ENCODE measurements at places on chromosomes 1 and 21.

DNA sequence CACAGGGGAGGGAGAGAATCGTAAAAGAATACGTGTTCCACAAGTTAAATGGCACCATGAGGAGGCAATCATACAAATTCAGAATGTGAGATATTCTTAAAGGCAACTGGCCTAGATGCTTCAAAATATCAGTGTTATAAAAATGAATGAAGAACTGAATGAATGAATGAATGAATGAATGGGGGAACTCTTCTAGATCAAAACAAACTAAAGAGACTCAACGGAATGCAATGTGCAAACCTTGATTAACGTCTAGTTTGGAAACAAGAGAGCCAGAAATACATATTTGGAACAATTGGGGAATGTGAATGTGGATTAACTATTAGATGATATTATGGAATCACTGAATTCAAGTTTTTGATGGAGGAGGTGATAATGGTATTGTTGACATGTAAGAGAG lies 16.8 kb downstream of the CFAP45 start:
- no peak for DNase-seq

GRCh38 chr1:146016891-146017290 lies 4.6 kb downstream of the HJV start:
- no peak for DNase-seq

- peak; percentile 63 for DNase-seq
Observed at GRCh38 chr1:225425201-225425786, 2.5 kb downstream of the LBR start.

- no peak for DNase-seq
Observed at GRCh38 chr21:40351006-40351405, 483.8 kb downstream of the PCP4 start.

DNA sequence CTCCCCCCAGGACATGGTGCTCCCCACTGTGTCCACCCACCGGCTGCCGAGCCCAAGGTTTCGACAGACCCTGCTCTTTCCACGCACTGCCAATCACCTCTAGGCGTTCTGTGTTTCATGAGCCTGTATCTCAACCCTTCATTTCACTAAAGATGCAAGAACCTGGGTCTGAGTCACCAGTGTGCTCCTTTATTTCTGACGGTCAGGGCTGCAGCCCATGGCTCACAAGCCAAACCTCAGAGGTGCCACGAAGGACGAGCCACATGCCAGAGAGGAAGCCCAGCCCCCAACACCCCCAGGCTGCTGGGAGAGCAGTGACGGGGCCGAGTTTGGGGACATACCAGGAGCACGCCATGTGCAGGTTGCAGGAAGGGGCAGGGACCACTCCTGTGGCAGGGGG lies 79.2 kb upstream of the ARHGEF16 start:
- DNase-seq: no peak

GRCh38 chr1:150309758-150310508 lies 11.4 kb upstream of the PRPF3 start:
- no peak for DNase-seq

DNA sequence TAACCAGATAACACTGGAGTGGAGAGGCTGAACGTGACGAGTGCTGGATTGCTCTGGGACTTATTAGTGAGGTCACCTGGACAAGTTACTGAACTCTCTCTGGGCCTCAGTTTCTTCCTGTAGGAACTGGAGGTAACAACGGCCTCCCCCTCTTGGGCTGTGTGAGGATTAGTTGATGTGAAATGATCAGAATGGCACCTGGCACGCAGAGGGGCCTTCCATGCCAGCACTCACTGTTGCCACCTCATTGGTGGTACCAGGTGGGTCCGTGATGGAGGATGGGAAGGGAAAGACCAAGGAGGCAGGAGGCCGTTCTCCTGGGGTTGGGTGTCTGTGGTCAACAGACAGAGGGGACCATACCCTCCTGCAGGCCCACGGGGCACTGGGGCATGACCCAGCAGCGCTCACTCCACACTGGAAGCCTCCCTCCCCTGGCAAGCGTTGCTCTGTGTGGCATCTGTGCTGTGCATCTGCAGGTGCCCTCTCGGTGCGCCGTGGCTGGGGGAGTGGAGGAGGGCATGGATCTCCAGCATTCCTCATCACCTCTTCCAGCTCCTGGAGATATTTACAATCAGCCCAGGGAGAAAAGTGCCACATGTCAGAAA lies 349.5 kb upstream of the VAMP3 start:
- no peak for DNase-seq

- DNase-seq: no peak
Observed at GRCh38 chr21:42129300-42130266, 58.5 kb downstream of the UMODL1 start.

DNA sequence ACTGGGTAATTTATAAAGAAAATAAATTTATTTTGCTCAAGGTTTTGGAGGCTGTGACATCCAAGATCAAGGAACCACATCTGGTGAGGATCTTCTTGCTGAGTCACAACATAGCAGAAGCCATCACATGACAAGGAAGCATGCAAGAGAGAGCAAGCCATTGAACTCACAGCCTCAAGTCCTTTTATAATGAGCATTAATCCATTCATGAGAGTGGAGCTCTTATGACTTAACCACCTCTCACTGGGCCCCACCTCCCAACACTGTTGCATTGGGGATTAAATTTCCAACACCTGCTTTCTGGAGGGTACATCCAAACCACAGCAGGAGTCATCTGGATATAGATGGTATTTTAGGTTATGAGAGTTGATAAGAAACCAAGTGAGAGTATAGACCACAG lies 20.6 kb upstream of the EGLN1 start:
- DNase-seq: no peak

GRCh38 chr1:205458777-205459566 lies 3.1 kb upstream of the BLACAT1 start:
- peak; percentile 64 for DNase-seq

GRCh38 chr1:16143566-16144324 lies 12.1 kb downstream of the EPHA2 start:
- DNase-seq: peak; percentile 93

DNA sequence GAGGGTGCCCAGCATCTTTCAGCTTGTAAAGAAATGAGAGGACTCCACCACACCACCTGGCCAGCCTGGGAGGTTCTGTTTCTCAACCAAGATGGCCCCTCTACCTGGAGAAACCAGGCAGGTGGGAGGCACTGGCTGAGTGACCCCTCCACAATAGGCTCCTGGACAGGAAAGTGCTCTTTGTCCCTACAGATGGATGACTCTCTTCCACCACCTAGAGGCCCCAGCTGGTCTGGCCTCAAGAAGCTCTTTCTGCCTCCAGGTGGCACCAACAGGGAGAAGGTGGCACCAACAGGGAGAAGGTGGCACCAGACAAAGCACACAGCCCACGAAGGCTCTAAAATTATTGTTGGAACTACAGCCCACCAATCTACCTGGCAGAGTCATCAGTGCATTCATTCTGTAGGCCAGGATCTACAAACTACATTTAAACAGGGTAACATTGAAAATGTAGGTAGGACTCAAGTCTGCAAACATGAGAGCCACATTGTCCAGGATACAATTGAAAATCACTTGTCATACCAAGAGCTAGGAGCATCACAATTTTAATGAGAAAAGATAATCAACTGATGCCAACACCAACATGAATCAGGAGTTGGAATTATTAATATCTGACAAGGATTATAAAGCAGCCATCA lies 14.4 kb downstream of the TMPRSS3 start:
- DNase-seq: no peak

DNA sequence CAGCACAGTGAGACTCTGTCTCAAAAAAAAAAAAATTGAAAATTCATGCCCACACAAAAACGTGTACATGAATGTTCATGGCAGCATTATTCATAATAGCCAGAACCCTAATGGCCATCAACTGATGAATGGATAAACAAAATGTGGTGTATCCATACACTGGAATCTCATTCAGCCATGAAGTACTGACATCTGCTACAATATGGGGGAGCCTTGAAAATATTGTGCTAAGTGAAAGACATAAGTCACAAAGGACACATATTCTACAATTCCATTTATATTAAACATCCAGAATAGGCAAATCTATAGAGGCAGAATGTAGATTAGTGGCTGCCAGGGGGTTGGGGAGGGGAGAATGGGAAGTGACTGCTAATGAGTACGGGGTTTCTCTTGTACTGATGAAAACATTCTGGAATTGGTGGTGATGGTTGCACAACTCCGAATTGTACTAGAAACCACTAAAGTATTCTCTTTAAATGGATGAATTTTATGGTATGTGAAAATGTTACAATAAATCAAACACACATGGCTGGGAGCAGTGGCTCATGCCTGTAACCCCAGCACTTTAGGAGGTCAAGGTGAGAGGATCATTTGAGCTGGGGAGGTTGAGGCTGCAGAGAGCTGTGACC lies 33.0 kb upstream of the KCNN3 start:
- no peak for DNase-seq

DNA sequence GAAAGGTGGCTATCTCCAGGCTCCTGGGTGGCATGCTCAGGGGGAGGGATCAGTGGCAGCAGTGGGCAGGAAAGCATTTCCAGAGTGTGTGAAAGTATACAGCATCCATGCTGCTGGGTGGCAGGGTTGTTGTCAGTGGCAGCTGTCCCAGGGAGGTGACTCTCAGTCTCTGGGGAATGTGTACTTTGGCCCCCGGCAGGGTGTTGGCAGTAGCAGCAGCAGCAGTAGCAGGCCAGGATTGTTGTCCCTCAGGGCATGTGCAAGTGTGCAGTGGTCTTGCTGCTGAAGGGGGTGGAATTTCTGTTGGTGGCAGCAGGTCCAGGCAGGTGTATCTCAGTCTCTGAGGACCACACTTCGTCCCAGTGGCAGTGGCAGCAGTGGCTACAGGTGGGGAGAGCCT lies 71.7 kb upstream of the GUCA2B start:
- DNase-seq: no peak

All from NCI-H226 (cell line).